ENCODE measurements at places on chromosomes 4 and X.

DNA sequence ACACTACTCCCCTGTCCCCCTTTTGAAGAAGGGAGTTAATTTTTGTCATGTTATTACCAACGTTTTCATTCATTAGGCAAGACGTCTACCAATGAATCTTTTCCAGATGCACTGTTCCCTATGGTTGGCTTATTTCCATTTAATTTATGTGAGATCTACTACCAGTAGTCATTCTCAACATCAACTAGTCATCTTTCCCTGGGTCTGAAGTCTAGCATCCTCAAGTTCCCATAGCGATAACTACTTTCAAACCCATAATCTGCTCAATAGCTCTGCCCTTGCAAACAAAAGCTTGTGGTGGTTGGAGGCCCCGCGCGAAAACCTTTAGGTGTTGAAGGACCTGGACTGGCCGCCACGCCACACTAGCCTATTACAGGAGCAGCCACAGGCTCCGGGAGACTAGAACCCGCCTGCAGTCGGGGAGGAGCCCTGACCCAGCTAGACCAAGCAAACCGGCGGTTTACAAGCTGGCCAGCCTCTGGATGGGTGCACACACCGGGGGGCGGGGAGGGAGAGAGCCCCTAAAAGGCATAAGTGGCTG is 746 bp downstream of the PPAT start:
- DNase-seq, result peak; percentile 20

- DNase-seq, result no peak
Observed at GRCh38 chrX:31237189-31237588, 165.3 kb upstream of the FTHL17 start.

DNA sequence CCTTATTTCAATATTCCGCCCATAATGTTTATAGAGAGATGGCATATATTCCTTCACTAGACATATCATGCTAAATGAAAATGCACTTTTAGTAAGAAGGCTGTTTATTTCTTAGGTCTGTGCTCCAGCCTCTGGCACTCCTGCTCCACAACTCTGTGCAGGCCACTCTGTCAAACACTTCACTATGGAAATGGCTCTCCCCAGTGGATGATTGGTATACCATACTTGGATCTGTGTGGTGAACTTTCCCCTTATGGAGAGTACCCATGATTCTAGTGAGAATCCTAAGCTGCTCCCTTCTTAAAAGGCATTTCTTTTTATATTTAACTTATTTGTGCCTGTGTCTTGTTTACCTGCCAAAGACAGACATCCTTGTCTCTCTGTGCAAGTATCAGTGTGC is 480.1 kb upstream of the GALNT7 start:
- no peak for DNase-seq

GRCh38 chr4:19135895-19136633 is 1114.5 kb upstream of the LCORL start:
- DNase-seq, result no peak

- no peak for DNase-seq
Observed at GRCh38 chrX:258291-259040, 22.7 kb upstream of the PLCXD1 start.

DNA sequence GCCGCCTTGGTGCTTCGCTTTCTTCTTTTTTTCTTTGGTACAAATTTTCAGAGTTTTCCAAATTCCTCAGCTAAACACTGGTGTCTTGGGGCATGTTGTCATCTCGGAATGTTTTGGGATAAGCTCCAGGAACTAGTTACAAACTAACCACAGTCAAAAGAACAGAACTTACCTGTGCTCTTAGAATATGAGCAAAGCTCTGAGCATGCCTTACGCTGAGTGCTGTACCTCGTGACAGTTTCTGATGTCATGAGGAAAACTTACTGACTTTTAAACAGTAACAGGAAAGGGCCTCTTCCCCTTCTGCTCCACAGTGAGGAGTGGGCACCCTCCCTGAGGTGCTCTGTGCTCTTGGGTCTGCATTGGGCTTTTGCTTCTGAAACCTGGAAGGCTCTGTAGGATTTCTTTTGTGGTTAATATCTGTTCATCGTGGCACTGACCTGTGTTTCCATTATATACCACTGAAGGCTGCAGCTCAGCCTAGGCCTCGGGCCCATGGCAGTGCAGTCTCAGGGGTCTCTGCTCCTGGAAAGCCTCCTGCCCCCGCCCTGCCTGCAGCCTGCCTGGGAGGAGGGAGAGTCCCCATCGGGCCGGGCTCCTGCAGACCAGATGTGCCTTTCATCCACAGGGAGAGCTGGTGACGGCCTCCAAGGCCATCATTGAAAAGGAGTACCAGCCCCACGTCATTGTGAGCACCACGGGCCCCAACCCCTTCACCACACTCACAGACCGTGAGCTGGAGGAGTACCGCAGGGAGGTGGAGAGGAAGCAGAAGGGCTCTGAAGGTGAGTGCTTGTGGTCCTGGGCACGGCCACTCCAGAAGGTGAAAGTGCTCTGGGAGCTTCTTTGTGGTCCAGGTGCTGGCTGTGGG is 48.7 kb downstream of the NOP14 start:
- no peak for DNase-seq

GRCh38 chr4:73723023-73723422 is 17.3 kb upstream of the CXCL8 start:
- no peak for DNase-seq

GRCh38 chr4:62670514-62670913 is 1470.4 kb downstream of the ADGRL3 start:
- DNase-seq, result no peak

GRCh38 chr4:95105112-95105511 is 347.4 kb downstream of the BMPR1B start:
- DNase-seq, result no peak

DNA sequence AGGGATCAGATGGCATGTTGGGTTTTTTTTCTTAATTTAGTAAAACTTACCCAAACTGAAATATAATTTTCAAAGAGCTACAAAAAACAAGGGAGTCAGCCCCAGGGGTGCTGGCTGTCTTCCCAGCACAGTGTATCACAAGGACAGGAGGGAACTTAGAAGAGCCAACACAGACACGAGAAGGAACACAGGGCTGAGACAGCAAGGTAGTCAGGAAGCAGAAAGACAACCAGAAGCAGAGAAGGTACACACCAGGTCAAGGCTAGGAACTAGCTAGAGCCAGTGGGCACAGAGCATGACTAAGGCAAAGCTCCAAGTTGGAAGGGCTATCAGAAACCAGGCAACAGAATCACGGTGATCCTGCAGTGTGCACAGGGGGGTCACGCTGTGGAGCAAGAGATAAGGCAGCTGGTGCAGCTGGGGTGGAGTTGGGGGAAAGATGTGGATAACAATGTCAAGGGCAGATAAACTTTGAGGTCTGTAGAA is 168.7 kb downstream of the NR3C2 start:
- DNase-seq, result no peak
